ENCODE measurements at places on chromosomes 12 and 14.

- no peak for DNase-seq
Measured at GRCh38 chr12:107610021-107610859, 75.4 kb upstream of the PWP1 start.

GRCh38 chr14:36515105-36515593 is 4.9 kb downstream of the NKX2-1 start:
- DNase-seq: no peak

GRCh38 chr12:15209782-15210181 is 11.4 kb downstream of the RERG start:
- DNase-seq: no peak

GRCh38 chr14:33359288-33359881 is 420.7 kb downstream of the NPAS3 start:
- no peak for DNase-seq

DNA sequence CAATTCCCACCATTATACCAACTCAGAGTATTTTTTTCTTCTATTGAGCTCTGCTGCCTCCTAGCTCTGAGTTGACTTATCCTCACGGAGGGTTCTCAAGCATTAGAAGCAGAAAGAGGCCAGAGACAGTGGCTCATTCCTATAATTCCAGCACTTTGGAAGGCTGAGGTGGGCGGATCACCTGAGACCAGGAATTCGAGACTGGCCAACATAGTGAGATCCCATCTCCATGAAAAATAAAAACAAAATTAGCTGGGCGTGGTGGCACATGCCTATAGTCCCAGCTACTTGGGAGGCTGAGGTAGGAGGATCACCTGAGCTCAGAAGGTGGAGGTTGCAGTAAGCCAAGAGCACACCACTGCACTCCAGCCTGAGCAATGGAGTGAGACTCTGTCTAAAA is 21.0 kb downstream of the HPD start:
- no peak for DNase-seq

GRCh38 chr14:78086342-78086741 is 83.8 kb upstream of the NRXN3 start:
- no peak for DNase-seq

DNA sequence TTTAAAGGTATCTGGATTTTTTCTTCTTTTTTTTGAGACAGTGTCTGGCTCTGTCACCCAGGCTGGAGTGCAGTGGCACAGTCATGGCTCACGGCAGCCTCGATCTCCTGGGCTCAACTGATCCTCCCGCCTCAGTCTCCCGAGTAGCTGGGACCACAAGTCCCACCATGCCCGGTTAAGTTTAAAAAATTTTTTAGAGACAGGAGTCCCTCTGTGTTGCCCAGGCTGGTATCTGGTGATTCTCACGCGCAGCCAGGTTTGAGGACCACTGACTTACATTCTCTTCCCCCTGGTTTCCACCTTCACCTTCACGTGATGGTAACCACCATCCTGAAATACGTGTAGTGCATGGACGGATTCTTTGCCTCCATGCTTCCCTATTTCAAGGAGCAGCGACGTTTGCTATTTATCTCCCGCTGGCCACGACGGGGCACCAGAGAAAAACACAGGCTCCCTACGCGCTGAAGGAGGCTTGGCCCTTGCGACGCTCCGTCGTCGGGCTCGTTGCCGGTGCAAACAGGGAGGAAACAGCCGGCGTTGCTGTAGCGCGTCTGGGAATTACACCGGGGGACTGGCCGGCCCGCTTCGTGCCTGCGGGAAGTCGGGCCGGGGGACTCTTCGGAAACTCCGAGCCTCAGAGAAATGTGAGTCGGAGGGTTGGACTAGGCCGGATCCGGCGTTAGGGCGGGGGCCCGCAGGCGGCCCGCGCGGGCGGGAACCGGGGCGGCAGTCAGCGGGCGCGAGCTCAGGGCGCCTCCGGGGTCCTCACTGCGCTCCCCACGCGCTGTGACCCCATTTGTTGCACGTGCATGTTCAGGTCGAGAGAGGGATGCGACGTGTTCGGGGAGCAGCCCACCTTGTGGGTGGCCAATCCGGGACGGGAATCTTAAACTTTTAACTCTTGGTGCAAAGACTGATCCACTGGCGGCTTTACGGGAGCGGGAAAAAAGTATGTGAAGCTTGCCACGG is at the start of gene TCHP:
Gene TCHP, plus strand, starts transcription at position 492 of the 969 bp plus-strand sequence. CDS start 2,753 bp downstream, outside the sequence.
- DNase-seq: no peak

- DNase-seq: no peak
Measured at GRCh38 chr14:61145034-61145902, 135.9 kb downstream of the TMEM30B start.

GRCh38 chr12:63841571-63841970 is 2.9 kb upstream of the SRGAP1 start:
- DNase-seq: no peak

- no peak for DNase-seq
Measured at GRCh38 chr12:24895612-24896011, 53.3 kb downstream of the BCAT1 start.

DNA sequence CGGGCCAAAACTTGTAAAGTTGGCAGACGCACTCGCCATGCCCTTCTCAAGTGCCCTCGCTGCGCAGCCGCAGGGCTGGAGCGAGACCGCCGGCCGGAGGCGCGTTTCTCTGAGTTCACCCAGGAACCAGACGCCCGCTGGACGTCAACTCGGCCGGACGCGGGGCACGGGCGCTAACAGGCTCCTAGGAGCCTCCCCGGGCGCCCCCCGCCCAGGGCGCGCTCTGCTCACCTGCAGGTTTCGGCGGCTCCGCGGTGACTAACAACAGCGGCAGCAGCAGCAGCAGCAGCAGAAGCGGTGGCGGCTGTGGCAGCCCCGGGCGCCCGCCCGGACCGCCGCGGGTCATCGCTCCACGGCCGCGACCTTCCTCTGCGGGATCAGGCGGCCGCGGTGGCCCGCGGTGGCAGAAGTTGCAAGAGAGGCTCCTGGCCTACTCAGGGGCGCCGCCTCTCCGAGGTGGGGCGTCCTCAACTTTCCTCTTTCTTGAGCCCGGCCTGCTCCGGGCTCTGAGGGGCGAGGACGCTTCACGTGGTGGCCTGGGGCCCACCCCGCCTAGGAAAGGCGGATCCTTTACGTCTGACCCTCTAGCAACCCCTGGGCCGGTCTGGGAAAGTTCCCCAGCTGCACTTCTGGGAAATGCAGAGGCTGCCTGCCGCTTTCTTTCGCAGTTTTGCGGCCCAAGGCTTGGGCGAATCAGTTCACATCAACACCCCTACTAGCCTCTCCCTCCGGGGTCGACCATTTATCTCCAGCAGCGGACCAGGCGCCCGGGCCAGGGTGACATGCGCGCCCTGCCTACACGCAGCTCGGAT is at the start of gene PLBD1:
Gene PLBD1, minus strand, starts transcription at position 533 of the 812 bp plus-strand sequence. Its CDS starts 187 bp downstream, at position 346.
- DNase-seq: no peak

- DNase-seq: no peak
Measured at GRCh38 chr12:27332714-27333402, at the start of gene BMAL2. BMAL2 (plus strand) TSS chr12:27332836; CDS start chr12:27333073, 237 bp downstream.

GRCh38 chr12:124413915-124414314 is 119.0 kb downstream of the RFLNA start:
- no peak for DNase-seq

DNA sequence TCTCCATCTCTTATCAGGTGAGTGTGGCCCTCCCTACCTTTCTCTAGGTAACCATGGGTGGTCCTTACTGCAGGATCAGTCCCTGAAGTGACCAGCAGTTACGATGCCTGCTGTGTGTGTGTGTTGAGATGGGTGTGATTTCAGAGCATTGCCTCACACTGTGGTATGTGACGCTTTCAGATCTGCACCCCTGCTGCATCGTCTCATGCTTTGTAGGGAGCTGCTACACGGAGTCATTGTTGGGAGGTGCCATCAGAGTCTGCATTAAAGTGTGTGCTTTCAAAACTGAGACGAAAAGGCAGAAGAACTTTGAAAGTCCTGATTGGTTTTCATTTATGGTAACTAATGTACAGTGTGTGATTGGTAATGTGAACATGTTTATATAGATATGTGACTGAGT is 150.5 kb downstream of the PELI2 start:
- no peak for DNase-seq

DNA sequence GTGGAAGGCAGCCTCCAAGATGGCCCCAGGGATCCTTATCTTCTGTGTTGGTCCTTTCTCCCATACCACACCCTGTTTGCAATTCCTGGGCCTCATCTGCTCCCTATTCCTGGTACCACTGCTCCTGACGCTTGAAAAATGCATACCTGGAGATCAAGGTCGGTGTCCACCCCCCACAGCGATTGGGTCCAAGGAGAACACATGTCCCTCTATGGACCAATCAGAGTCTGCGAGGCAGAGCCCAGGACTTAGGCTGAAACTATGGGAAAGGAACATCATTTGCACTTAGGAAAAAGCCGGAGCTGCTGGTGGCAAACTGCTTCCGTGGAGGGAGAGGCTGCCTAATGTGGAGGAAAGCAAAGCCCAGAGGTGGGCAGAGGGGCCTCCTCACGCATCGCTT is 33.3 kb upstream of the ITPK1 start:
- no peak for DNase-seq

DNA sequence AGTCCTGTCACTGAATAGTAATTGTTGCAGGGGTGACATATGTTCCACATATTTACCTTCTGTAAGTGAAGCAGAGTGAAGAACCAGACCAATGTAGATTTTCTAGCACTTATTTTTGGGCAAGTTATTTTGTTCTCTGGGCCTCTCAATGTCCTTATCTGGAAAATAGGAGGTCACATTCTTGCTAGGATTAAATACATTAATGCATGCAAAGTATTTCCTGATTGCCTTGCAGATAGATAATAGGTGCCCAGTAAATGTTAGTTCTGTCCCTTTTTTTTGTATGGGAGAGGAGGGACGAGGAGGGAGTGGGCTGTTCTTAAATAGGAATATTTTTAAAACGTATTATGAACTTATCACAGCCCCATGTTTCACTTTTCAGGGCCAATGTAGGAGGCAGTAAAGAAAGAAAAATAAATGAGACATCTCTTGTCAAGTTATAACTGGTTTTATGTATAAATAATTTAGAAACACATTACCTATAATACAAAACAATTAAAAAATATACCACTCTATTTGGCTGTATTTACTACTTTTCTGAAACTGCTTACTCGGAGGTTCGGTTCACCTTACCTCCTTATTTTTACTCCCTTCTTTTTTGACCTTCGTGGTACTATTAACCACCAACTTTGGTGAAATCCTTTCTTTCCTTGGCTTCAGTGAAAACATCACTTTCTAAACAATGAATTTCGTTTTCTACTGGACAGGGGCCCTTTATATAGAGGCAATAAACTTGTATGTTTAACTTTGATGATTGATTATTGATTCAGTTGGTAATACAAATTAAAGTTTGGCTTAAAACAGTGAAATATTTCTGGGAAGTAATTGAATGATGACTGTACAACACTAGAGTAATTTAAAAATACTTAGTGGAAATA is 41.9 kb downstream of the DIP2B start:
- DNase-seq: no peak

- no peak for DNase-seq
Measured at GRCh38 chr12:93802293-93802692, 125.1 kb downstream of the CRADD start.

DNA sequence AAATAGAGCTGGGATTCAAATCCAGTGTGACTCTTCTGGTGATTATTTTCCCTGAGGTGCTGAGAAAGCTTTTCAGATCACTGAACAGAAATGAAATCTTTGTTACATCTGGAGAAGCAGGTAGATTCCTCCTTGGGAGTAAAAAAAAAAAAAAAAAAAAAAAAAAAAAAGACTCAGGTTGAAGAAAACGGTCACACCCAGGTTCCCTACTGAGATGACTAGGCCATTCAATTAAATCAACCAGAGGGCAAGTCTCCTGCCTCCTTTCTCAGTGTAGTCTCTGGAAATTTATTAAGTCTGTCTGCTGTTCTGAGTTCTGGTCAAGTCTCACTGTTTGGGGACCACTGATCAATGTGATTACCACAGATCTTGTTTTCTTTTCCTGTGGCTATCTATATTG is 24.0 kb downstream of the ARG2 start:
- DNase-seq: no peak

DNA sequence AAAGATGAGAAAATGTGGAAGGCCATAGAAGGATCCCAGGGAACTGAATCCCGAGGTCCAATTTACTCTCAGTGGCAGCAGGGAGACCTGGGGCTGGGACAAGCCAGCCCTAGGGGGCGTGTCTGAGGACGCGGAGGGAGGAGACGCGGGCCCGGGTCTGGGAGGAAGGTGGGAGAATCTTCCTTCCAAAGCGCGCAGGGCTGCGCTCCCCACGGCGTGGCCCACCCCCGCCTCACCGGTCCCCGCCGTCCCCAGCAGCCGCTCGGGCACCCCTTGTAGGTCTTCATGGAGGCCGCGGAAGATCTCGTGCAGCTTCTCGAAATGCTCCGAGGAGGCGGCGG is 323 bp downstream of the VTI1B start:
- DNase-seq: no peak

GRCh38 chr14:33528655-33529054 is 422.2 kb downstream of the EGLN3 start:
- no peak for DNase-seq

DNA sequence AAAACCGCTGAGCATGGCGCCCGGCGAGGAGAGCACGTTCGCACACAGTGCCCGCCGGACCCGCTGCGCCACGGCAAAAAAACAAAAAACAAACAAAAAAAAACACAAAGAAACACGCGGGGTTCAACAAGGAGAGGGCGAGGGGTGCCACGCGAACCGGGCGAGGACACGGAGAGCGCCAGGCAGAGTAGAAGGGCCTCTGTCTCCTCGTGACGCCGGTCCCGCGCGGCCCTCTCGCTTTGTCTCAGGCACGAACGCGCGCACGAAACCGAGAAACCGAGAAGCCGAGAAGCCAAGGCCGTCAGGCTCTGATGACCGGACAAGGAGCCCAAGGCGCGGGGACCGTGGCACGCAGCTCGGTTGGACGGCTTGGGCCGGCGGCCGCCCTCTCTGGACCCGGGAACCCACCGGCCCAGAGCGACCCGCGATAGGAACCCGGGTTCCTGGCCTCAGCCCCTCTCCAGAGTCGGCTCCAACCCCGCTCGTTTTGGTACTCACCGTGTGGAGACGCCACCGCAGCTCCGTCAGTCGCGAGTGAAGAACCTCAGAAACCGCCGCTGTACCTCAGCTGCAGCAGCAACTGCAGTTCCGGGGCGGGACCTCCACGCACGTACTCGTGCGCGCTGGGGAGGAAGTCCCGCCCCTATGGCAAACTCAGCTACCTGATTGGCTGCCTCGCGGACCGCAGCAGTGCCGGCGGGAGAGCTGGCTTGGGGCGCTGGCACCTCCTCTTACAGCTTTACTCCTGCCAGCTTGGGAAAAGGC is at the start of the genes DDX24 and IFI27L1:
Gene DDX24, minus strand, starts transcription at position 582 of the 765 bp plus-strand sequence. CDS start 1,460 bp downstream, outside the sequence.
Gene IFI27L1, plus strand, starts transcription at position 690 of the 765 bp plus-strand sequence. CDS start 15,628 bp downstream, outside the sequence.
- DNase-seq: peak; percentile 36

GRCh38 chr14:91111443-91111842 is 2.4 kb upstream of the DGLUCY start:
- no peak for DNase-seq

GRCh38 chr12:79067977-79068376 is 203.4 kb downstream of the SYT1 start:
- no peak for DNase-seq

GRCh38 chr14:96806836-96807235 is 9.7 kb downstream of the VRK1 start:
- no peak for DNase-seq

DNA sequence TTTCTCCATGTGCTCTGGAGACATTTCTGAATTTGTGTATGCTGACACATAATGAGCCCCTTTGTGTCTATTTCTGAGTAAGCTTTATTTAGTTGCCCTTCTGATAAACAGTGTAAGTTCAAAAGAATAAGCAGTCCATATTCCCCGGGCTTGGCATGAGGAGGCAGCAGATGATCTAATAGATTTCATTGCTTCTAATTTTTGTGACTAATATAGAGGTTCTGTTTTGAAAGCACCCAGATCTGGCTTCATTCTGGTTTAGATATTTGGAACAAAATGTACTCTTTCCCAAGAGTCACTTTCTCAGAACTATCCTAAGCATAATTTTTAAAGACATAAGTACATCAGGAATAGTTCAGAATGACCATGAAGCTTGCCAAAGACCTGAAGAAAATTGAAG is 290.9 kb downstream of the BTG1 start:
- no peak for DNase-seq

- no peak for DNase-seq
Measured at GRCh38 chr12:76226397-76226796, 121.8 kb downstream of the BBS10 start.
